Activated B cell treated with CpG ODN at 0.5 μM for 24 hours (primary cell): ENCODE measurements at places on chromosomes 5 and 9.

GRCh38 chr5:171785517-171785916 lies at the start of gene SMIM23:
Gene SMIM23 (plus strand): TSS chr5:171785817. CDS start chr5:171785872, 55 bp downstream.
- no peak for DNase-seq

DNA sequence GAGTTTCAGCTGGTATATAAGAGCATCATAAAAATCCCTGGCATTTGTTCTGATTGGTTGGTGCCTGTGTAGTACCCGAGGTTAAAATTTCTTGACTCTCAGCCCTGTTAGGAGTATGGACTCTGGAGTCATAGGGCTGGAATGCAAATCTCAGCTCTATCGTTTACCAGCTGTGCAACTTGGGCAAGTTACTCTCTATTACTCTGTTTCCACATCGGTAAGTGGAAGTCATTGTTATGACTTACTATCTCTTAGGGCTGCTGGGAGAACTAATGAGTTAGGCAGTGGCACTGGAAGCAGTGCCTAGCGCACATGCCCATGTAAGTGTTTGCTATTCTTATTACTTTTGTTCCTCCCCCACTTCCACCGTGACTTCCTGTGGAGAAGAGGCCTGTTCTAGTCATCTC lies 141.6 kb downstream of the BOD1 start:
- no peak for DNase-seq

GRCh38 chr5:142881076-142881783 lies 111.1 kb downstream of the ARHGAP26 start:
- DNase-seq = no peak

DNA sequence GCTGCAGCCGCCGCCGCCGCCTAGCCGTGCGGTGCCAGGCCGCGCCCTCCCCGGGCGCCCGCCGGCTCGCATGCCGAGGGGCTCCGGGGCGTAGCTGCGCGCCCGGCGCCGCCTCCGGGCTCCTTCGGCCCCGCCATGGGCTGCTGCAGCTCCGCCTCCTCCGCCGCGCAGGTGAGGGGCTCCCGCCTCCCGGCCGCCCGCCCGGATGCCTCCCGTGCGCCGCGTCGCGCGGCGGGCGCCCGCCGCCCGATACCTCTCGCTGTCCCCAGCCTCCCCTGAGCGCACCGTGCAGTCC lies 230 bp downstream of the SLC44A1 start:
- no peak for DNase-seq
